ENCODE measurements at places on chromosomes 7 and 10.

DNA sequence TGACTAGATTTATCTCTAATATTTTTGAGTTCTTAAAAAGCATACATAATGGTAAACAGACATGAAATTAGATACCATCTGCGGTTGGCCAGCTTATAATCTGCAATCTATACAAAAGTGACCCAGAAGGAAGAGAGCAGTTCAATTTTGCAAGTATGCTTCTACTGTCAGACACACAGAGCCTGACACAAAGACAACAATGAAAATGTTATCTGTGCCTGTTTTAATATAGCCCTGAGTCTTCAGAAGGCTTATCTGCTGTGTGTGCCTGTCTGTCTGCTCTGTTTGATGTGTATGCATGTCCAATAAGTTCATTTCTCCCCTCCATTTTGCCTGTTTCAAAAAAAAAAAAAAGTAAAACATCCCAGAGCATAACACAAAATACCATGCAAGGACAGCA lies 73.3 kb upstream of the FHIP2A start:
- DNase-seq, result no peak

- no peak for DNase-seq
These were observed 176.8 kb upstream of the RHOBTB1 start for GRCh38 chr10:61120805-61121204.

DNA sequence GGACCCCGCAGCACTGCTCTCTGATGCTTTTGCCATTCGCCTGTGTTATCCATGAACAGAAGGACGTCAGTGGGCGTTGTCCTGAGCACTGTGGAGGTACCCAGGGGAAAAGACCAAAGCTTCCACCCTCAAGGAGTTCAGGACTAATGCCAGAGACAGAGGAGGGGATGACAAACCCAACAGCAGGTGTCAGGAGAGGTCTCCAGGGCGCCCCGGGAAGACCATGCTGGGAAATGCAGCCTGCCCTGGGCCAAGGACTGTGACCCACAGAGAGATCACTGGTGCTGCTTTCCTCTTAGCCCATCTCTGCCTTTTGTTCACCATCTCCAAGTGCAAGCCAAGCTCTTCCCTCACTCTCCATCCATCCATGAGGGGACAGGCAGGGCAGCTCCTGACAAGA lies 166.8 kb upstream of the PFKP start:
- DNase-seq, result no peak

DNA sequence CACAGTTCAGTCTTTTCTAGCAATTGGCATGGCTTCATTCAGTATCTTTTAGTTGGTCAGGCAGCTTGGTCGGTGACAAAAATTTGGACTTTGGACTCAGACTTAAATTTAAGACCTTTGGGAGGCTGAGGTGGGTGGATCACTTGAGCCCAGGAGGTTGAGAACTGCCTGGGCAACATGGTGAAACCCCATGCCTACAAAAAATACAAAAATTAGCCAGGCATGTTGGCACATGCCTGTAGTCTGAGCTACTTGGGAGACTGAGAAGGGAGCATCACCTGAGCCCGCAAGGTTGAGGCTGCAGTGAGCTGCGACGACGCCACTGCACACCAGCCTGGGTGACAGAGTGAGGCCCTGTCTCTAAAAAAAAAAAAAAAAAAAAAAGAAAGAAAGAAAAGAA lies 19.5 kb upstream of the ITPRID1 start:
- DNase-seq, result no peak

Data from iris pigment epithelial cell (primary cell).